ENCODE measurements at places on chromosomes 13 and 19. TPM values are rescaled to one million over a fixed set of nuclear protein-coding genes. Genes with fewer than 3 reads are reported as not detected.

ZNF613 gene
- 9.3 TPM for total RNA-seq

TRIP10 gene
- 83.8 TPM for total RNA-seq

DLL3 gene
- 2.0 TPM for total RNA-seq

MOB3A gene
- total RNA-seq = 72.4 TPM

KLK14 gene
- not detected for total RNA-seq

SELENOV gene
- total RNA-seq = not detected

ZFP30 gene
- 17.8 TPM for total RNA-seq

ICAM4 gene
- not detected for total RNA-seq

PRTN3 gene
- total RNA-seq = not detected

SMIM44 gene
- total RNA-seq = not detected

COG6 gene
- total RNA-seq = 11.6 TPM

ZNF729 gene
- not detected for total RNA-seq

CRLF1 gene
- not detected for total RNA-seq

LENG9 gene
- total RNA-seq = 3.7 TPM

RASIP1 gene
- 153 TPM for total RNA-seq

PLIN4 gene
- total RNA-seq = 0.12 TPM

CD79A gene
- not detected for total RNA-seq

FOSB gene
- 26.4 TPM for total RNA-seq

SUGP2 gene
- total RNA-seq = 38.9 TPM

FCHO1 gene
- 3.1 TPM for total RNA-seq

HSPB6 gene
- total RNA-seq = 1.8 TPM

MATK gene
- total RNA-seq = 3.3 TPM

ZNF560 gene
- 0.23 TPM for total RNA-seq

ZSCAN18 gene
- 41.4 TPM for total RNA-seq

OVOL3 gene
- not detected for total RNA-seq

TMEM190 gene
- total RNA-seq = not detected

AXL gene
- 89.8 TPM for total RNA-seq

IGFL3 gene
- total RNA-seq = not detected

ZNF563 gene
- total RNA-seq = 0.93 TPM

THSD1 gene
- total RNA-seq = 26.4 TPM

ATXN8OS gene
- not detected for total RNA-seq

ZNF221 gene
- 4.1 TPM for total RNA-seq

FSD1 gene
- 20.9 TPM for total RNA-seq

SHISA7 gene
- not detected for total RNA-seq

HOMER3 gene
- total RNA-seq = 518 TPM

MUC16 gene
- total RNA-seq = not detected

SLC25A23 gene
- 60.7 TPM for total RNA-seq

USHBP1 gene
- total RNA-seq = 40.0 TPM

MEIOSIN gene
- total RNA-seq = not detected

CYP2F1 gene
- total RNA-seq = not detected

MAMSTR gene
- total RNA-seq = 0.29 TPM

PLIN5 gene
- not detected for total RNA-seq

PEG3 gene
- total RNA-seq = 0.34 TPM

IZUMO1 gene
- not detected for total RNA-seq

SHC2 gene
- total RNA-seq = 35.1 TPM

CEACAM16 gene
- not detected for total RNA-seq

ZNF486 gene
- 4.7 TPM for total RNA-seq

All from glomerular endothelial cell (primary cell).